ENCODE measurements at places on chromosomes 13 and 19.

GRCh38 chr13:49791315-49791710, 1.2 kb downstream of the KPNA3 start:
- DNase-seq, result no peak

DNA sequence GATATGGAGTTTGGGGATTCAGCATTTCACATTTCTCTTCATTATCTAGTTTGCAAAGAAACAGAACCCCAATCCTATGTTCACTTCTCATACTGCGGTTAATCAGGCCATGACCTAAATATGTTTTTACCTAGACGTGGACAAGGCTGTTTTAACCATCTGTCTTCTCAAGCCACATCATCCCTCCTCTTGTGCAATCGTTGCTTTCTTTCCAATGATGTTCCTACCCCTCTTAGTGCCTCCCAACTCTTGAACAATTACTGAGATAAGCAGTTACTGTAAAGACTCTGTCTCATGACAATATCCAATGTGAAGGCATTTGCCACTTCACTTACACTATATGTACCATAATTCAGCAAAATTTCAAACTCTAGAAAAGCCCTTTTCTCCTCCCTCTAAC, 406.2 kb downstream of the LIG4 start:
- DNase-seq, result no peak

GRCh38 chr13:71876648-71877255, 9.7 kb upstream of the DACH1 start:
- DNase-seq, result no peak

- no peak for DNase-seq
Measured at GRCh38 chr19:10520652-10521318, 3.5 kb upstream of the S1PR5 start.

DNA sequence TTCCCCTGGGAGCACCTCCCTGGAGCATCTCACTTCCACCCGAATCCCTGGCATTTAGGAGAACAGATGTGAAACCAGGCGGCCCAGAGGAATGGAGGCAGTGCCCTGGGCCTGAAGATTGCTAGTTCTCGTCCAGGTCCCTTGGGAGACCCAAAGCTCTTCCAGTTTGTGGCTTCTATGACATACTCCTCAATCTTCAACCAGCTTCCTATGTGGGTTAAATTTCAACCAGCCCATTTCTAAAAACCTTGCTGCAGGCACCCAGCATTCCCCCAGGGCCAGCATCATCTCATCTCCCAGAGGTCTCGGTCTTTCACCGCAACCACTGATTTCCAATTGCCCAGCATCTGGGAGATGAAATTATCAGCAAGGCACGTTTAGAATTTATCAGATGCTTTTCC, 46.0 kb upstream of the STK24 start:
- DNase-seq, result no peak

GRCh38 chr19:55471266-55471665, 5.2 kb upstream of the ZNF628 start:
- no peak for DNase-seq

- no peak for DNase-seq
Measured at GRCh38 chr13:100229603-100230002, 140.7 kb downstream of the PCCA start.

GRCh38 chr13:23637829-23638228, 67.6 kb downstream of the TNFRSF19 start:
- no peak for DNase-seq

GRCh38 chr19:13784731-13785452, 10.4 kb upstream of the ZSWIM4 start:
- peak; percentile 35 for DNase-seq

DNA sequence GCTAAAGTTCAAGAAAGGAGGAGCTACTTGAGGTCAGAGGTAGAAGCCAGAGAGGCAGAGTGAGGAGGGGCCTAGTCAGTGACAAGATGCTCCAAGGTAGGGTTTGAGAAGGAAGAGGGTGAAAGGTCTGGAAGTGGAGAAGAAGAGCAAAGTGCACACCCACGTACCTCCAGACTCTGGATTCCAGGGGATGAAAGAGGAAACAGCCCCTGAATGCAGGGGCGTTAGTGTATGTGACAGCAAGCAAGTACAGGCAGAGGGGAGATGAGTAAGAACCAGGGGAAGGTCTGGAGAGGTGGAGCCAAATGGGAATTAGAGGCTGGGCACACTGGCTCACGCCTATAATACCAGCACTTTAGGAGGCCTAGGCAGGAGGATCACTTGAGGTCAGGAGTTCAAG, 8.7 kb downstream of the RPS28 start:
- no peak for DNase-seq

- no peak for DNase-seq
Measured at GRCh38 chr19:37218592-37218935, 550 bp downstream of the ZNF383 start.

- DNase-seq, result no peak
Measured at GRCh38 chr13:20457670-20458069, 68.0 kb downstream of the CRYL1 start.

DNA sequence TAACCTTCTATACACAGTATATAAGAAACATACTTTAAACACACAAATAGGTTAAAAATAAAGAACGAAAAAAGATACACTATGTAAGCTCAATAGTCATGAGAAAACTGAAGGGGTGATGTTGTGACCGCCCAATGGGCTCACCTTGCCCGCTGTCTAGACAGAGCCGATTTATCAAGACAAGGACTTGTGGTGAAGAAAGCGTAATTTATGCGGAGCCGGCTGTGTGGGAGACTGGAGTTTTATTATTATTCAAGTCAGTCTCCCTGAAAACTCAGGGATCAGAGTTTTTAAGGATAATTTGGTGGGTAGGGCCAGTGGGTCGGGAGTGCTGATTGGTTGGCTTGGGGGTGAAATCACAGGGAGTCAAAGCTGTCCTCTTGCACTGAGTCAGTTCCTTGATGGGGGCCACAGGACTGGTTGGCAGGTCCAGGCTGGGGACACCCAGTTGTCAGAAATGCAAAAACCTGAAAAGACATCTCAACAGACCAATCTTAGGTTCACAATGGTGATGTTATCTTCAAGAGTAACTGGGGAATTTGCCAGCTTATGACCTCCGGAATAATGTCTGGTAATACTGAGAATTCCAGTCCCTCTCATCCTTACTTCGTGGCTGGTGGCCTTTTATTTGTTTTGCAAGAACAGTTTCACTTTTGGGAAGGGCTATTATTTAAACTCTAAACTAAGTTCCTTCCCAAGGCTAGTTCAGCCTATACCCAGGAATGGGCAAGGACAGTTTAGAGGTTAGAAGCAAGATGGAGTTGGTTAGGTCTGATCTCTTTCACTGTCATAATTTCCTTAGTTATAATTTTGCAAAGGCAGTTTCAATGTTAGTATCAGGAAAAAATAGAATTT, 96.6 kb downstream of the UBL3 start:
- DNase-seq, result no peak

DNA sequence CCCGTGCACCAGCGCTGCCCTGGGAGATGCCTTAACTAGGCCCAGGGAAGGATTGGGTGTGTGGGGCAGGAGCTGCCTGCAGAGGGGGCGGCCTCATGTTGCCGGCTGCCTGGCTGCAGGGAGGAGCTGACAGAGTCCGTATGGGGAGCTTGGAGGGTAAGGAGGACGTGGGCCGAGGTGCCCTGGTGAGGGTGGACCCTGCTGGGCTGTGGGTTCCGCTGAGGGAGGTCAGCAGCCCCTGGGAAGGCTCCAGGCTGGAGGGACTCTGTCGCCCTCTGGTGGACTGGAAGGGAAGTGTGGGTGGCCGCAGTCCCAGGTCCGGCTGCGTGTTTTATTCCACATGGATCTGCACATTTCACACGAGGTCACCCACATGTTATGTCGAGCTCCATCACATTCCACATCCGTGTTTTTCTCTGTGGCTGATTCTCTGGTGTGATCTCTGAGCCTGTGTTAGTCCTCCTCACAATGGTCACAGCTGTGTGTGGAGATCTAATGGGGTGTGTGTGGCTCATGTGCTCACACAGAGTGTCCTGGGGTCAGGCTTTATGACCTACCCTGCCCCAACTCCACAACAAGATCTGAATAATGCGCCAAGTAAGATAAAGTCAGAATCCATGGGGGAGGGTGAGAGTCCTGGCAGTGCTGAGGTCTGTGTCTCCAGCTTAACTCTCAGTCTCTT, 1.8 kb upstream of the CEACAM8 start:
- peak; percentile 38 for DNase-seq

DNA sequence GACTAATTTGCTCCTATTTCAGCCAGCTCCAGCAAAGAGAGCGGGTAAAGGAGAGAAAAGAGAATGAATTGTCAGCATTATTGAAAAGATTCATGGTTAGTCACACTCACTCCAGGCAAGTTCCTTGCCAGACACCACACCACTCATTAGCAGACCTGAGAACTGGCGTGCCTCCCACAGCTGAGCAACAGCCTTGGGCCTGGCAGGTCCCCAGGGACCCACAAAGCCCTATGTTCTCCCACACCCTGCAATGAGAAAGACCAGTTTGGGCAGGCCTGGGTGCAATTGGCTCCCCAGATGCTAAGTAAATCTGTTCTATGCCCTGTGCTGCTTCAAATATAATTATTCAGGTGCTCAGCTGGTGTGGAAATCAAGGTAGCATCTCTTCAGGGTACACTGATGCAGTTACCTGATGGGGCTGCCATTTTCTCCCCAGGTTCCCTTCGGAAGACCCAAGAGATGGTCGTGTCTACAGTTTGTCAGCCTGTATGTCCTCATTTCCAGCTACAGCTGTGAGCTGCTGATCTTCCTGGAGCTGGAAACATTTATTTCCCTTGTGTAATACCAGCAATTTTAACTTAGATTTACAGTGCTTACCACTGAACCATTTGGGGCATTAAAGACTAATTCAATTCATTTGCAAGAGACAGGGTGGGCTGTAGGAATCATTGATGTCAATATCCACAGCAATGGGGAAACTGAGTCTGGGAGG, 405.0 kb downstream of the COG6 start:
- peak; percentile 24 for DNase-seq

- DNase-seq, result peak; percentile 61
Measured at GRCh38 chr19:35153701-35154524, 622 bp upstream of the FXYD5 start.

DNA sequence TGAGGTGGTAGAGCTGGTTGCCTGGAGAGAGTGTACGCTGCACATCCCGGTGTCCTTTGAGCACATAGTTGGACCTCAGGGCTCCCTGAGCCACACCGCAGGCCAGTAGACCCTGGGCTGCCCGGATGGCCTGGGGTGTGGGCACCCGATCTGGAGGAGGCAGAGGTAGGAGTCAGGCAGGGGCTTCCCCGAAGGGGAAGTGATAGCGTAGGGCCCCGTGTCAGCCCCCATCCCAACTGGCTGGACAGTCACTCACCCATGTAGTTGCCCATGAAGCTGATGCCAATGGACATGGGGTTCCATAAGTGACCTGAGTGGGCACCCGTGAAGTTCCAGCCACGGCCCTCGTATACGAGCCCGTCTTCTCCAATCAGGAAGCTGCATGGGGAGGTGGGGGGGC, 3.6 kb downstream of the PGLYRP1 start:
- no peak for DNase-seq

DNA sequence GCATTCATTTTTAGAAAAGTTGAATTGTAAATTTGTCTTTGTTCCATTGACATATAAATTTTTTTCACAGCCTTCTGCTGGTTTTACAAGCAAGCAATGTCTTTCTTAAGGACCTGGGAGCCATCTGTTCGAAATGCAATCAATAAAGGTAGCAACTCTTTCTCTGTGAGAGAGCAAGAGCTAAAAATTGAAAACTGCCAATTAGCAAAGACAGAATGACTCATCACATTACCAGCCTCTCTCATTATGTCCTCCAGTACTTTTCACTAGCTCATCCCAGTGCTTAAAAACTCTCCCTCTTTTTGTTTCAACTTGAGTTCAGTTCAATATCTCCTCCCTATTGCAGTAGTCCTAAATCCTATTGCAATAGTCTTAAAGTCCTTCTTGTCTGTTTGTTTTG, 760.7 kb upstream of the SLITRK6 start:
- DNase-seq, result no peak

DNA sequence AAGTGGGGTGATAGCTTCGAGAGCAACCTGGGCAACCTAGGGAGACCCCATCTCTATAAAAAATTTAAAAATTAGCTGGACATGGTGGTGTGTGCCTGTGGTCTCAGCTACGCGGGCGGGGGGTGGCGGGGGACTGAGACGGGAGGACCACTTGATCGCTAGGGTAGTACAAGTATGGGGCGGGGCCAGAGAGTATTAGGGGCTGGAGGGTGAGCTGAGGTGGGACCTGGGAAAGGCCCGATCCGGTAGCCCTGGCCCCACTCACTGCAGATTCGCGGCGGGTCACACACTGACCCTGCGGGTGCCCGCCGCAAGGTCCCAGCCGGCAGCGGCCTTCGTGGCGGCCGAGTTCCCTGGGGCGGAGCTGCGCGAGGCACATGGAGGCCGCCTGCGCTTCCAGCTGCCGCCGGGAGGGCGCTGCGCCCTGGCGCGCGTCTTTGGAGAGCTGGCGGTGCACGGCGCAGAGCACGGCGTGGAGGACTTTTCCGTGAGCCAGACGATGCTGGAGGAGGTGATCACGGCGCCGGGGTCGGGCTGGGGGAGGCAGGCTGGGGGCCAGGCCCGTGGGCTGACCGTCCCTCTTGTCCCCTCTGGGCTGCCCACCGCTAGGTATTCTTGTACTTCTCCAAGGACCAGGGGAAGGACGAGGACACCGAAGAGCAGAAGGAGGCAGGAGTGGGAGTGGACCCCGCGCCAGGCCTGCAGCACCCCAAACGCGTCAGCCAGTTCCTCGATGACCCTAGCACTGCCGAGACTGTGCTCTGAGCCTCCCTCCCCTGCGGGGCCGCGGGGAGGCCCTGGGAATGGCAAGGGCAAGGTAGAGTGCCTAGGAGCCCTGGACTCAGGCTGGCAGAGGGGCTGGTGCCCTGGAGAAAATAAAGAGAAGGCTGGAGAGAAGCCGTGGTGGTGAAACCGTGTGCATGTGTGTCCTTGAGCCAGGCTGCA, 2.0 kb upstream of the ARHGAP45 start:
- DNase-seq, result peak; percentile 69

GRCh38 chr13:99285432-99286182, 21.6 kb downstream of the GPR183 start:
- DNase-seq, result no peak

GRCh38 chr19:38869160-38869835, 8.8 kb downstream of the RINL start:
- DNase-seq, result no peak

DNA sequence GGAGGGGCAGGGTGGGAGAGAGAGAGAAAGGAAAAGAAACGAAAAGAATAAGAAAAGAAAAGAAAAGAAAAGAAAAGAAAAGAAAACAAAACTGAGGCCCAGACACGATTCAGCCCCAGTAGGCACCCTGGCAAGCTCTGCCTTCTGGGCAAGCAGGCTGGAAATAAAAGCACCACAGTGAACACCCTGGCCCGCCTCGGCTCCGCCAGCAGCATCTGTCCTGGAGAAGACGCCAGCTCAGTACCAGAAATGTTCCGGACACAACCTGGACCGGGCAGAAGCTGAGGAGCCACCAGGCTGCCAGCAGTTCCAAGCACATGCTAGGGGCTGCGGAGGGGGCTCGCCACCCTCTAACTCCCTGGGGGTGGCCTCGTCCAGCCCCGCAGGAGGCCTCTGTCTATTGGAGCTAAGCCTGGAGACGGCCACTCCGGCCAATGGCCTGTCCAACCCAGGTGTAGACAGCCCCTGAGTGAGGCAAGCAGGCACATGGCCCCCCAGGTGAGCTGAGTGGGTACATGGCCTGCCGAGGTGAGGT, 11.4 kb upstream of the CPAMD8 start:
- no peak for DNase-seq

- DNase-seq, result no peak
Measured at GRCh38 chr19:5155586-5156210, 184.9 kb downstream of the PTPRS start.

- DNase-seq, result no peak
Measured at GRCh38 chr13:112819111-112819510, 129.3 kb downstream of the ATP11A start.

All from stimulated activated CD4-positive, alpha-beta T cell treated with anti-CD3 and anti-CD28 coated beads, Interleukin-12 subunit alpha, Interleukin-12 subunit beta, amount 100 ng/mL, for 24 hours (primary cell).